ENCODE measurements at places on chromosomes 1 and 21. TPM values are rescaled to one million over a fixed set of nuclear protein-coding genes. Genes with fewer than 3 reads are reported as not detected.

OLIG2 gene
- not detected for total RNA-seq

GRCh38 chr1:45892068-45892785 is 88.8 kb downstream of the MAST2 start:
- no peaks in the 10 kb centered on the region for H3K27me3 ChIP-seq
- no peak for DNase-seq
- H3K27ac ChIP-seq, result peak overlapping the region; percentile 33
- no peaks in the 10 kb centered on the region for H3K36me3 ChIP-seq

DNA sequence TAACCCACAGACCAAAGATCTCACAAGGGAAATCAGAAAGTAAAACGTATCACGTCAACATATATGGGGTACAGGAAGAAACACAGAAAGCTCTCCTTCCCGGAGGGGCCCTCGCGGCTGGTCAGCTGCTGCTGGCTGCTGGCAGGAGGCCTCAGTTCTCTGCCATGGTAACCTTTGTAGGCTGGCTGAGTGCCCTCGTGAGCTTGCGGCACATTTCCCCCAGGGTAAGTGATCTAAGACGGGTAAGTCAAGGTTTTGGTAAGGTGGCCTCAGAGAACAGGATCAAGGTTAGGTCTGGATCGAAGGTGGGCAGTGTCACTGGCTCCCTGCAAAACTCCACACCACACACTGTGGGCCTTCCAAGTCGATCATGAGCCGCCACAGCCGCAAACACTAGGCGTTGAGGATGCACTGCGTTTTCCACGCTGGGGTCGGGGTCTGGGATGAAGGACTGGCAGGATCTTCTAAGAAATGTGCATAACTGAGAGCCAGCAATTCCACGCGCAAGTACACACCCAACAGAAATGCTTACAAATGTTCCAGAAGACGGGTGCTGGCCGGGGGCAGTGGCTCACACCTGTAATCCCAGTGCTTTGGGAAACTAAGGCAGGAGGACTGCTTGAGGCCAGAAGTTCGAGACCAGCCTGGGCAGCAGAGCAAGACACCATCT is 33.9 kb downstream of the WDR4 start:
- no peak overlapping the region for H3K27ac ChIP-seq
- H3K36me3 ChIP-seq, result no peaks in the 10 kb centered on the region
- DNase-seq, result no peak
- H3K4me3 ChIP-seq, result no peak overlapping the region

GRCh38 chr1:1024149-1024770 is 4.3 kb downstream of the AGRN start:
- DNase-seq, result no peak
- H3K4me3 ChIP-seq, result no peak overlapping the region
- no peaks in the 10 kb centered on the region for H3K27me3 ChIP-seq
- H3K27ac ChIP-seq, result no peak overlapping the region
- H3K4me1 ChIP-seq, result peaks cover 16% of the 10 kb centered on the region
- no peaks in the 10 kb centered on the region for H3K36me3 ChIP-seq

DNA sequence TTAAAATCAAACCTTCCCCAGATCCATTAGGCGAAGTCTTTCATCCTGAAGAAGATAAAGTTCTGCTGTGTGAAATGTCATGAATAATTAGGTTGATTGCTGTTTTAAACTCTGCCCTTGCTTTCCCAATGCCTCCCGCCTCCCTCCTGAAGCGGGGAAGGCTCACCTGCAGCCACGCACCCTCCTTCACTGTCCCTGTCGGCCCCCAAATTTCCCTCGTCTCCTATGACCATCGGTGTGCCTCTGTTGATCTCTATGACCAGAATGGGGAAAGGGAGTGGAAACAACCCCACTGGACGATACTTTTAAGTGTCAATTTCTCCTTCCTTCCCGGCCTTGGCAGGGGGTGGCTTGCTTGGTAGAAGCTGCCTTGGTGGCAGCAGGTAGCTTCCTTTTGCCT is 35.1 kb downstream of the LHX4 start:
- H3K4me3 ChIP-seq, result no peak overlapping the region
- H3K27me3 ChIP-seq, result no peaks in the 10 kb centered on the region
- H3K4me1 ChIP-seq, result no peaks in the 10 kb centered on the region
- no peak overlapping the region for H3K27ac ChIP-seq
- no peaks in the 10 kb centered on the region for H3K36me3 ChIP-seq

DNA sequence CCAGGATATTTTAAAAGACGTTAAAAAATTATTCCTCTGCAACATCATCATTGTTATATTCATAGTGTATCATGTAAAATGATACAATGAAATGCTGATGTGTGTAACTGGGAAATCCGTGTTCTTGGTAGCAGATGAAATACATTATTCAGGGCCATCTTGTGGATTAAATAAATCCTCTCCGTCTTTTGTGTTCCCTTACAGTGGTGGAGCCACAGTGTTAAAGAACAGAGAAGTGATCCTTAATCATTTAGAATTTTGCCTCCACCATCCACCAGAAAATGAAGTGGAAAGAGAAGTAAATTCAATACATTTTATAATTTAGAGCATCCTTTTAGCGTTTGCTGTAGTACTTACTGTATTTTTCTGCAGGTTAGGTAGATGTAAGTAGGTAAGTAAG is 1.3 kb downstream of the DYRK3 start:
- no peak overlapping the region for H3K27ac ChIP-seq
- H3K27me3 ChIP-seq, result no peaks in the 10 kb centered on the region
- no peaks in the 10 kb centered on the region for H3K36me3 ChIP-seq
- H3K4me3 ChIP-seq, result no peak overlapping the region
- peaks cover 7% of the 10 kb centered on the region for H3K4me1 ChIP-seq
- no peak for DNase-seq

DNA sequence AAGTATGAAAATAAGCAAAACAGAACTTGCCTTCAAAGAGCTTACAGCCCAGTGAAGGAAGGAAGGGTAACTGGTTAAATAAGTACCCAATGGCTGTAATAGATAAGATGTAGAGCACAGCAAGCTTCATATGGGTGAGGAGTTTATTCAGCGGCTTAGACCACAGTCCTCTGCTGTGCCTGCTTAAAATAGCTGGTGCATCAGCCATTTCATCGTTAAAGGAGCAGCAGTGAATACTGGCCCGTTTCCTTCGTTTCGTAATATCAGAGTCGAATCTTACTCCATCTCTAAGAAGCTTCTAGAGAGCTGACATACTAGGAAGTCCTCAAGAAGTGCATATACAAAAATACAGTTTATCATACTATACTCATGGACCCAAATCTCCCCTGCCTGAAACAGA is 286.5 kb downstream of the NFIA start:
- DNase-seq, result no peak
- H3K4me1 ChIP-seq, result no peaks in the 10 kb centered on the region
- no peak overlapping the region for H3K27ac ChIP-seq
- H3K27me3 ChIP-seq, result no peaks in the 10 kb centered on the region
- no peaks in the 10 kb centered on the region for H3K36me3 ChIP-seq

Data from testis (tissue), 5 donors.